Inflammatory macrophage (primary cell): ENCODE measurements at places on chromosomes 2 and 18.
A peak's percentile ranks its signal among the peaks of the same experiment; 100 is the strongest.

GRCh38 chr2:183532514-183532913 lies 408.3 kb downstream of the NUP35 start:
- no peak for DNase-seq

DNA sequence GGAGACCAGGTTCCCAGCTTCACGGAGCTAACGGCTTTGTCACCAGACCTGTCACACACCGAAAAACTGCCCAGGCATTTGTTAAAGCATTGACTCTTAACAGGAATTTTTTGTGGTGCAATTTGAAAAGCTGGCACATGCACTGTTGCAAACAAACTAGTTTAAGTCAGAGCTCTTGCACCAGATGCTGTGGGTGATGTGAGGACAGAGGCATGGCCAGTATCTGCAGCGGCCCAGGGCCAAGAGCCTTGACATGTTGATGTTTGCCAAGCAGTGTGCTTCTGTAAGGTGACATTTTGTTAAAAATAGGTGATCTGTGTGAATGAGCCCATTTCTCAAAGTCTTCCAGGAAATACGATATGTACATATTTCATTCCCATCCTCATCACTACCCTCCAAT lies 142.5 kb downstream of the MTCL1 start:
- no peak for DNase-seq

DNA sequence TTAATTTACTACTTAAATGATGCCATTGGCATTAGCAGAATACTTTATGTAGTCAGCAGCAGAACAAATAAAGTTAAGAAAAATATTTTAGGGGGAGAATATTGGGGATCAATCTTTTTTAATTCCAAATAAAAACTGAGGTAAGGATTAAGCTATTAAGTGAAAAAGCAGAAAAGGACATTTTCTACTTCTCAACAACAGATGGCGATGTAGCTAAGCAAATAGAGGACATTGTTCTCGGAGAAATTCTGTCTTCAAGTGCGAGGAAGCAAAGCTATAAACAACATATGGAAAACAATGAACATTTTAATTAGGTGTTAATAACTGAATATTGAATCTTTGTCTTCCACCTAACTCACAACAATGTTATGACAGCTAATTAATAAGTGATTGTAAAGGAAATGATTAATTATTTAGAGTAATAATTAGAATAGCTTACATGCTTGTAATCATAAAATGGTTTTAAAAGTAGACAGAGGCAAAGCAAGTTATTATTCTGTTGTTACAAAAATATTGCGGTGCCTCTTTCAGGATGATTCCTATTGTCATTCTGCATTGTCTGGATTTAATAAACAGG lies 32.9 kb upstream of the CCDC93 start:
- peak; percentile 67 for DNase-seq

- no peak for DNase-seq
Observed at GRCh38 chr2:65108780-65109179, 21.1 kb downstream of the RAB1A start.

DNA sequence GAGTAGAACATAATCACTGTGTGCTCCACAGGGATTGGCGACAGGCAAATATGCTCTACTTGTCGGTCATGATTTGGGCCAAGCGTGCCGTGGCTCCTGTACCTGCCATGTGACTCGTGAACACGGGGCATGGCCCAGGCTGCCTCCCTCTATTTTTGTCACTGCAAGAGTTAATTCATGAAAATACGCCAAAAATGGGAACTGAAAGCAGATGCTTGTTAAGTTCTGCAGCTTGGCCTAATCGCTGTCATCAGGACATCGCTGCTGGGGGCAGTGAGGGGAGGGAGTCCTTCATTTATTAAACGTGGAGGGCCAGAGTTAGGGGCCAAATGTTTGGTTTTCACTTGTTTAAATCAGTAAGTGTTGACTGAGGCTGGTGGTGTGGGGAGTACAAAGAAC lies 177.8 kb downstream of the BCL2 start:
- peak; percentile 53 for DNase-seq

- DNase-seq, result no peak
Observed at GRCh38 chr2:4862031-4862430, 830.2 kb upstream of the SOX11 start.

- no peak for DNase-seq
Observed at GRCh38 chr2:234029150-234029733, 21.3 kb upstream of the SPP2 start.

DNA sequence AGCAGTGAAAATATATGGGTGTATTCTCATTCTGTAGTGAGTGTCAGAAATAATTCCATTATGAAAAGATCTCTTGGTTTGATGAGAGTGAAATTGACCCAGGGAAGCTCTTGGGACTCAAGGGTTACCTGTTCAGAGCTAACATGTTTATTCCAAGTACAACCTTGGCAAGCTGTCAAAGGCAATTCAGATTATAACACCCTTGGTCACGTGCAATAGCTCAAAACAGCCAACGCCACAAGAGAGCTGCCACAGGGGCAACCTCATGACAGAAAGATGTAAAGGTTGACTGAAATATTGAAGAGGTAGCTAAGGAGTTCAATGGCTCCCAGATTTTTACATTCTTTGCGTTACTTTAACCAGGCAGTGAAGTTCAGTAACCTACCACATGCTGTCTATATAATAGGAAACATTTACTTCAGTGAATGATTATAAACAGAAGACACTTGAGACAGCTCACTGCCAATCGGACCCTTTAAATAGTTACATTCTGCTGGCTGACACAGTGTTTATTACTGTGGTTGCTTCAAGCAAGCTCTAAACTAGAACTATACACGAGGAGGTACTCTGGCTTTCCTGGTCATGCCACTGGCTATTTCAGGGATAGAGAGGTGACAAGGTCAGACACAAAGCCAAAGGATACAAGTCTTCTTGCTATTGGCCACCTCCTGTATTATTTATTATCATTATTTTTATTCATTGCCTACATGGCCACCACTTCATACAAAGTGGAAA lies 187.3 kb downstream of the PID1 start:
- DNase-seq, result no peak

- no peak for DNase-seq
Observed at GRCh38 chr2:65291216-65292105, 63.8 kb downstream of the ACTR2 start.

GRCh38 chr2:127943186-127943585 lies 57.4 kb upstream of the AMMECR1L start:
- DNase-seq, result no peak

DNA sequence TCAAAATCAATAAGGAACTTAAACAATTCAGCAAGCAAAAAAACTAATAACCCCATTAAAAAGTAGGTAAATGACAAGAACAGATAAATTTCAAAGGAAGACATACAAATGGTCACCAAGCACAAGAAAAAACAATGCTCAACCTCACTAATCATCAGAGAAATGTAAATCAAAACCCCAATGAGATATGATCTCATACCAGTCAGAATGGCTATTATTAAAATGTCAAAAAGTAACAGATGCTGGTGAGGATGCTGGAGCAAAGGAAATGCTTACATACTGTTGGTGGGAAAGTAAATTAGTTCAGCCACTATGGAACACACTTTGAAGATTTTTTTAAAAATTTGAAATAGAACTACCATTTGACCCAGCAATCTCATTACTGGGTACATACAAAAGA lies 538.0 kb downstream of the TMX3 start:
- no peak for DNase-seq

- DNase-seq, result peak; percentile 5
Observed at GRCh38 chr2:11330457-11331142, 13.8 kb downstream of the ROCK2 start.

DNA sequence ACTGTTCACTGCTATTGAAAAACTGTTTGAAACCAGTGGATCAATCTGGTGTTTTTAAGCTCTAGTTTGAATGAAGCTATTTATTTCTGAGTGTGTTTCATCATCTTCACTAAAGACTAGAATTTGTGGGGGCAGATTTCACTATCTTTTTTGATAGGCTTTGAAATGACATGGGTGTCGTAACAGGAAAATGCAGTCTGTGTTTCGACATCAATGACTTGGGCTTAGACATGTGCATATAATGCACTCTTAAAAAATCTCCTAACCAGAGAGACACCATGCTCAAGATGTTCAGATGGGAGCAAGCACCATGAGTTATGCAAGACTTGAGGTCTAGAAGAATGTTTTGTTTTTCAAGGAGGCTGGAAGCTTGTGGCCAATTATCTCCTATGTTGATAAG lies 221.6 kb downstream of the GPD2 start:
- DNase-seq, result peak; percentile 18

DNA sequence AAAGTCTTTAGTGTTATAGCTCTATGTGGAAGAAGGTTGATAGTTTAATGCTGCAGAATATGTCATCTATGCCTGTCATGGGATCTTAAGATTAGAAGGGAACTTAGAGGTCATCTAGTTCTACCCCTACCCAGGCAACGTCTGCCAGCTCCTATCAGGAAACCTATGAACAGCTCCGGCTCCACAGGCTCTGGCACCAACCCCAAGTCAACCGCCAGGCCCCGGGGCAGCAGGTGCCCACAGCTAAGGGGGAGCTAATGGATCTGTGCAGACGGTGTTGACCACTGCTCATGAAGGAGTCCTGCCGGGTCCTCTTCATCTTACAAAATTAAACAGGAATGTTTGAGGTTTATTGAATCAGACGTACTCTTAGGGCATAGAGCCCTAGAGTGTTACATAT lies 440.8 kb upstream of the KLHL29 start:
- no peak for DNase-seq

DNA sequence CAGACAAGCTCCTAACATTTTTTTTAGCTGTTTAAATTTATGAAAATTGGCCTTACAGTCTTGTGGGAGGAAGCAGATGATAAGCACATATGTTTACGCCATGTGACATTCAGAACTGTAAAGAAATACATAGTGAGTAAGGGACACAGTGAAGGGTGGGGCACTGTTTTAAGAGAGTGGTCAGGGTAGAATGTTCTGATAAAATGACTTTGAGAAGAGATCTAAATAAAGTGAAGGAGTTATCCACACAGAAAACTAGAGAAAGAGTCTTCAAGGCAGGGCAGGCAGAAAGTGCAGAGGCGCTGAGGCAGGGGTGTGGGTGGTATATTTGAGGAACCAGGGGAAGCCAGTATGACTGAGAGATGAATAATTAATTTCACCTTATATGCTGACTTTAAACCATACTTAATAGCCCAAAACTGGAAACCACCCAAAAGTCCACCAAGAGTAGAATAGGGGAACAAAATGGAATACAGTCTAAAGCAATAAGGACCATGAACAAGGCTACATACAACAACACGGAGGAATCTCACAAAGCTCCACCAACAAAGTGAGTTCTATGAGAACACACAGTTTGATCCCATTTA lies 8.6 kb downstream of the MREG start:
- DNase-seq, result peak; percentile 89

DNA sequence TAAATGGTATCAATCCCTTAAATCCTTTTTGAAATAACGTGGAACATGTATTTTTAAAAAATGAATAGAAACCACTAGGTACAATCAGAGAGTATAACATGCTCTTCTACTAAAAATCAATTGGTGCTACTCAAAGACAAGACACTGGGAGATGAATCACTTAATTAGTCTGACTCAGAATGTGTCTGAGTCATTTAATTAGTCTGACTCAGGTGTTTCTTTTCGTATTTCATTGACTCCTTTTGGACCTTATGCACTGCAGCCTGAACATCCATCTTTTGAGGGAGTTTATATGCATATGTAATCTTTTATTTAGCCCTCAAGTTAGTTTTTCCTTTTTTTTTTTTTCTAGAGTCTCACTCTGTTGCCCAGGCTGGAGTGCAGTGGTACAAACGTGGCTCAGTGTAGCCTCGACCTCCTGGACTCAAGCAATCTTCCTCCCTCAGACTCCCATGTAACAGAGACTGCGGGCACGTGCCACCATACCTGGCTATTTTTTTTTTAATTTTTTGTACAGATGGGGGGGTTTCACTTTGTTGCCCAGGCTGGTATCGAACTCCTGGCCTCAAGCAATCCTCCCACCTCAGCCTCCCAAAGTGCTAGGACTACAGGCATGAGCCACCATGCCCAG lies 26.5 kb downstream of the PPP4R3B start:
- no peak for DNase-seq

GRCh38 chr2:122635686-122636085 lies 880.2 kb downstream of the TSN start:
- DNase-seq, result no peak

DNA sequence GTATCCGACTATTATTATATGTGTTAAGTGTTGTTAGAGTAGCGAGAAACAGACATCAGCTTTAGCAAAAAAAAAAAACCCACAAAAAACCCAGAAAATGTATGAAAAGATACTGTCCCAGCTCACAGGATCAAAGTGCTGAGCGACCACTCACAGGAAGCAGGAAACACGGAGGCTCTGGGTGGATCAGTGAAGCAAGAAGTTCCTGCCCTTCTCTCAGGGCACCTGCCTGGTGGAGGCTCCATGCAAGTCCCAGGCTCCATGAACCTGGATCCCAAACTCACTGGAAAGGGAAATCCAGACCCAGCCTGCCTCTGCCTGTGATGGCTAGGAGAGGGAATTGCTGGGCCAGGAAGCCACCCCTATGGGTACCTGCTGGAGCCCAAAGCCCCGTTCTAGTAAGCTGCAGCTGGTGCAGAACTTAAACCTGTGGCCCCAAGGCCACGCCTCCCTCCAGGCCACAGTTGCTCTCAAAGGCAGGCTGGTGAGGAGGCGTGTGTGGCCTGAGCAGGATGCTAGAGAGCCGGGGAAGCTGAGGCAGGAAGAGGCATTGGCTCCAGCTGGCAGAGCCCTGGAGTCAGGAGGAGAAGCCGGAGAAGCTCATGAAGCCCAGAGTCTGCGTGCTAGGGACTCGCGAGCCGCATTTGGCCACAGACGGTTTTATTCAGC lies 63.5 kb upstream of the TAF1B start:
- DNase-seq, result no peak

DNA sequence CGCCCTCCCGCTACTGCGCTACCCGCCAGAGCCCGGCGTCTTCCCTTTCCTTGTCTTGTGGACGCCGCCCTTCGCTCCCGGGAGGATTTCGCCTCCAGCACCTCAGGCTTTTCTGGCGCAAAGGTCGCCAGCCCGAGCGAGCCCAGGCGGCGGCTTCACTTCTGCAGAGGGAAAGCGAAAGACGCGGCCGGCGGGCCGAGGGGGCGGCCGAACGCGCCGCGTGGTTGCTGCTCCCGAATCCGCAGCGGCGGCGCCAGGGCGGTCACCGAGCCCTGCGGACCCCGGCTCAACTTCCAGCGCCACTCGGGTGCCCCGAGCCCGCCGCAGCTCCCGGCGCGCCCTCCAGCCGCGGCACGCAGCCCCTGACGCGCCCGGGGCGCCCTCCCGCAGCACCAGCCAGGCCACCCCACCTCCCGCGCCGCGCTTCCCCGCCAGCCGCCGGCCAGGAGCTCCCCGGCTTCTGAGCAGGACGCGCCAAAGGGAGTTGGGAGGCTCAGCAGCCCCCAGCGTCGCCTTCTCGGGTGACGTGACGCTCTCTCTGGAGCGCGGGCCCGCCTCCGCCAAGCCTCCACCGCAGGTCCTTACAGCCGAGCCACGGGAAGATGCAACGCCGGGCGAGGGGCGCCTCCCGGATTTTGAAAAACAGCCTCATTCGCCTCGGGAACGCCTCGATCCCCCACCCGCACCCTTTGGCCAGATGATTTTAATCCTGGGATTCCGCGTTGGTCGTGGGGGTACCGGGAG lies 84.9 kb upstream of the EPB41L3 start:
- DNase-seq, result peak; percentile 22

GRCh38 chr2:182167882-182168281 lies 182.2 kb downstream of the PPP1R1C start:
- no peak for DNase-seq

- no peak for DNase-seq
Observed at GRCh38 chr2:148704247-148704646, 59.7 kb downstream of the EPC2 start.
